Lung microvascular endothelial cell (primary cell): ENCODE measurements at places on chromosomes 2 and 18.

DNA sequence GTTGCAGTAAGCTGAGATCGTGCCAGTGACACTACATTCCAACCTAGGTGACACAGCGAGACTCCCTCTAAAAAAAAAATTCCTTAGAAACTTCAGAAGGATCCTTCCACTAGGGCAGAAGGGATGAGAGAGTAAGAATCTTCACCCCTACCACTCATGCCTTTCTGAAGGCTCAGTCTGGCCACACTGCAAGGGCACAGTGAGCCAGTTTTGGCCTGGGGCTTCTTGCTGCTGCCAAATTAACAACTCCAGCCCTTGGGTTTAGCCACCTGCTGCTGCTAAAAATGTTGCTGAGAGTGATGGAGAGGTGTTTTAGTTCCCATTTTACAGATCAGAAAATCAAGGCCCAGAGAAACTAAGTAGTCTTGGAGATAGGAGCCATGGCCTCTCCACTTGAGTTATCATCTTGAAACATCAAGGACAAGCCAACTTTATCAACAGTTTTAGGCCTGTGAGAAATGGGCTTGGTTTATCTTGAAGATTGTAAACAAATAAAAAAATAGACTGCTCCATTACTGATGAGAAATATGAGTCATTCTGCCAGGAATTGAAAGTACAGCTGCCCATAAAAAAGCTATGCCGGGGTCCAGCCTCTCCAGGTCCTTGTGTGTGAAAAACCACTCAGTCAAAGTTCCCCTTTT is 31.9 kb upstream of the CASP8 start:
- DNase-seq, result no peak

DNA sequence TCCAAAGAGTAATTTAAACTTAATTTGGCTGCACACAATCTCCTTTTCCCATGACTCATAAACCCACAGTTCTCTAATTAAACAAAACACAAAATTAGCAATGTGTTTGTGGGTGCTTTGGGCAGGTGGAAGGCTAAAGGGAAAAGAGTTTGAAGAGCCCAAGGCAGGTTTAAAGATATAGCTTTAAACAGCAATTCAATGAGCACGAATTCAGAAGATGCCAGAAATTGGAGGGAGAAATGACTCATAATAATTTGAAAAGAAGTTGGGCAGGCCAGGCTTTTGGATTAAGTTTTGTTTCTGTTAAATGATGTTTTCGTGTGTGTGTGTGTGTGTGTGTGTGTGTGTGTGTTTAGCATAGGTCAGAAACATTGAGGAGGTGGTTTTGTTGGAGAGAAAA is 594.8 kb upstream of the ZEB2 start:
- DNase-seq, result peak; percentile 34

DNA sequence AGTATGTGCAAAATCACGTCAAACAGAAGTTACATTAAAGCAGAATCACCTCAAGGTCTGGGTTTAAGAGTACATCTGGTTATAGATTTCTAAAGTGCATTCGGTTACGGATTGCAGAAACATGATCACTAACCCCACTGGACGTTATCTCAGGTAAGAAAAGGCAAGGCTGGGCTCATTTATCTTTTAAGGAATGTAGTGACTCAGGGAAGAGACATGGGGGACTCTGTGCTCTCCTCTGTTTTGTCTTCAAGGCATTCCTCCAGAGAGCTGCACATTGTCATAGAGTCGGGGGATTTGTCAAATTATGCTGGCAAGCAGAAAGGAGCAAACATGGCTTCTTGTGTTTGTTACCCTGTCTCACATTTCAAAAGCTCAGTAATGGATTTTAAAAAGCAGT is 14.3 kb downstream of the WDSUB1 start:
- DNase-seq, result no peak

DNA sequence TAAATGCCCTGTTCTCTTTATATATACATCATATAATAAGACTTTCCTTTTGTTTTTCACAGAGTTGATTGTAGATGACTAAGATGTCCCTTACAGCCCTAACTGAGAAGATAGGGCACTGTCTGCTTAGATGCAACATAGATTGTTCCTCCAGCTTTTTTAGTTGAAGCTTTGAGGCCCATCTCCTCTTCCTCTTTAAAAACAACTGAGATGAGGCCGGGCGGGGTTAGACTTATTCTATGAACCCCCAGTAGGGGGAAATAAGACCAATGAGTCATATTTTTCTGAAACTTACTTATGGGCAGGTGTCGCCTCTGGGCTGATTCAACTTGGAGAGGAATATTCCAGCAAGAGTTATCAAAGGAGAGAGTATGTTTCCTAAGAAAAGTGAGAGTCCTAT is 84.6 kb downstream of the FBXO15 start:
- no peak for DNase-seq

GRCh38 chr18:23272498-23273232 is 137.4 kb downstream of the CABLES1 start:
- DNase-seq, result no peak

DNA sequence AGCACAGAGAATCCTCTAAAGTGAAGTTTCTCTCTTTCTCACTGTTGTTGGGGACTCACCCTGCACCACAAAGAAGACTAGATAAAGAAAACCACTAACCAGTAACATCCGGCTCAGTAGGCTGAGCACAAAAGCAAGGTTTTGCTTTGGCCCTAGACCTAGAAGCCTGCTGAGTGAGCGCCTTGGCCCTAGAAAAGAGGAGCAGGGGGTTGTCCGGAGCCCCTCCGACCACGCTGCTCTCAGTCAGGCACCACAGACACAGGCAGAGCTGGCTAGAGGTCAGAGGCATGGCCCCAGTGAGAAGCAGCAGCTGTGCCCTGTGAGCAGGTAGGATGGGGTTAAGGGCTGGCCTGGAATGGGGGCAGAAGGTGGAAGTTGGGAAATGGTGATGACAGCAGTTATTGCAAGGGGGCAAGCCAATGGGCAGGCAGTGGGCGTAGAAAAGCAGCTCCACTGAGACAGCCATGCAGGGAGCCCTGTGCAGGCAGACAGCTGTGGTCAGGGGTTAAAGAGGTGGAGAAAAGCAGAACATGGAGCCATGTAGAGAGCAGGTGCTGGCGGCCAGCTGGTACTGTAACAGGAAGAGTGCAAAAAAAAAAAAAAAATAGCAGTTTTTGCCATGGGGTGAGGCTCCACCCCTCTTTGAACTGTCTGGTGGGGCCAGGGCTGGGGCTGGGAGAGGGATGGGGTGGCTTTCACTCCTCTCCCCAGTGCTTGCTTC is 36.9 kb upstream of the SLC14A1 start:
- no peak for DNase-seq

DNA sequence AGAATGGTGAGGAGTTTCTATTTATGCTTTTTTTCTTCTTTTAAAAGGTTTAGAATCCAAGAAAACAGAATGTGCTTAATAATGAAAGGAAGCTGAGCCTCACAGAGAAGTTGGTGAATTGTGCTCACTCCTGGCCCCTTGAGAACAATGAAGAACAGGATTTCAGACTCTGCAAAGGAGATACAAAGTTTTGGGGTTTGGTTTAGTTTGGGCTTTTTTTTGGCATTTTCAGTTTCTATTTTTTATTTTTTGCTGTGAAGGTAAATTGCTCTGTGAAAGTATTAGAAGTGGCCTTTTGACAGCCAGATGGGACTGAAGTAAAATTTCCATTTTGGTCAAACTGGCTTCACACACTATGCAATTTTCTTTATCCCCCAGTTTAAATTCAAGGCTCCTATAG is 247.3 kb upstream of the GYPC start:
- DNase-seq, result no peak

- no peak for DNase-seq
Observed at GRCh38 chr2:46438794-46439193, 40.6 kb upstream of the TMEM247 start.

GRCh38 chr2:238338710-238339394 is 18.5 kb downstream of the TRAF3IP1 start:
- no peak for DNase-seq

DNA sequence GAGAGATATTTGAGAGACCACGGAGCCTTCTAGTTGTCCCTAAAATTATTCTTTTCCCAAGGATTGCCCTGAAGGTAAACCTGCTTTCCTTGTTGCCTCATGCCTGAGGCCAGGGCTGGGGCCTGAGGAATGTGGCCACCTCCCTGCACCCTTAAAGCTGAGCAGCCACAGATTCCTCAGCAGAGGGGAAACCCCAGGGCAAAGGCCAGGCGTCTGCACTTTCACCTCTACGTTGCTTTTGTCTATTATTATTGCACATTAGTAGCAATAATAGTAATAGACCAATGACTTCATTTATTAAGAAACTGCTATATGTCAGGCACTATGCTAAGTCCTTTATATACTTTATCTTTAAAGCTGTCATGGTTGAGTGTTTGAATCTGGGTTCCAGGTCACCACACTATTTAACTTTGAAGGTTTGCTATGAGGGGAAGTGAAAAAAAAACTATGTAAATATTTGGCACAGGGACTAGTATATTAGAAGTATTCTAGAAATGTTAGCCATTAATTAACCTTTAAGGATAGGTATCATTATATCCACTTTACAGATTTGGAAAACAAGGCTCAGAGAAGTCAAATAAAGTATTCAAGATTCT is 104.2 kb downstream of the LRRC30 start:
- no peak for DNase-seq

GRCh38 chr18:54203914-54204313 is 20.6 kb downstream of the MBD2 start:
- DNase-seq, result no peak

- no peak for DNase-seq
Observed at GRCh38 chr2:68023904-68024303, 38.9 kb downstream of the C1D start.

DNA sequence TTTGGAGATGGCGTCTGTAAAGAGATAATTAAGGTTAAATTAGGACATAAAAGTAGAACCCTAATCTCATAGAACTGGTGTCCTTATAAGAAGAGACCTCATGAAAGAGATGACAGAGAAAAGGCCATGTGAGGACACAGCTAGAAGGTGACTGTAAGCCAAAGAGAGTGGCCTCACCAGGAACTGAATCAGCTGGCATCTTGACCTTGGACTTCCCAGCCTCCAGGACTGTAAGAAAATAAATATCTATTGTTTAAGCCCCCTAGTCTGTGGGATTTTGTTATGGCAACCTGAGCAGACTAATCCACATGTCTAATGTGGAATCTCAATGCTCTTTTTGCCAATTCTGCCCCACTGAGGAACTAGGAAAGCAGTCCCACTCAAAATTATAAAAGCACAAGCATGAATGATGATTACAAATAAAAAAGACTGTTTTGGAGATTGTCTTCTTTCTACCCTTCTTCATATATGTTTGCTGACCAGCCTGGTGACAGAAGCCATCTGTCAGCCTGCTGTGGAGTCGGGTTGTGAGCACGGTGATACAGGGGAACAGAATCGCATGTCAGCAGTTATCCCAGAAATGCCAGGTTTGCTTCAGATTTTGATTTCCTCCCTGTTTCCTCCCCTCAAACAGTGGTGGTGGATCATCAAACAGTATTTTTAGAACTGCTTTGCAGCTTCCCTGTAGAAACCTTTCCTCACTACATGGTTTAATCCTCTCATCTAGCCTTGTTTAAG is 54.2 kb downstream of the INPP4A start:
- DNase-seq, result peak; percentile 51

- DNase-seq, result no peak
Observed at GRCh38 chr18:37570336-37570930, 4.8 kb upstream of the CELF4 start.

DNA sequence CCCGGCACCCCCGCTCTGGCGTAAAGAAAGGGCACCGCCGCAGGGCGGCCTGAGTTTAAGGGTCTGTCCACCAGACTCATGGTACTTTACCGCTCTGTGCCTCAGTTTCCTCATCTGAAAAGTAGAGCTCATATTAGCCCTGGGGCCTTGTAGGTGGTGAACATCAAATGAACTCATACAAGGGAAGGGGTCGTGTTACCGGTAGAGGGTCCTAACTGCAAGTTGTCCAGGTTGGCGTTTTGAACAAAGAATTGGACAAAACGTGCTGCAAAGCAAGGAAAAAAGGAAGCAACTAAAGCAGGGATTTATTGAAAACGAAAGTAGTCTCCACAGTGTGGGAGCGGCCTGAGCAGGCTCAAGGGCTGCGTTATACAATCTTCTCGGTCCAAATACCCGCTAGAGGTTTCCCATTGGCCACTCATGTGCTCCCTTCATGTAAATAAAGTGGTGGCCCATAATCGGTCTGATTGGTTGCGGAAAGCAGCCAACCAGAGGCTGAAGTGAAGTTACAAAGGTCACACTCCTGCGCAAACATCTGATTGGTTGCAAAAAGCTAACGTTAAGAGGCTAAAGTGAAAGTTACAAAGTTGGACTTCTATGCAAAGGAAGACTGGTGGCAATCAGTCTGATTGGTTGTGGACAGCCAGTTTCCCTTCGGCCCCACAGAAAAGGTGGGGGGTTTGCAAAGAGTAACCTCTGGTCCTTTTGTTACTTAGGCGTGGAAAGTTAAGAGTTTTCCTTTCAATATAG is 80.7 kb upstream of the LDLRAD4 start:
- DNase-seq, result peak; percentile 68

DNA sequence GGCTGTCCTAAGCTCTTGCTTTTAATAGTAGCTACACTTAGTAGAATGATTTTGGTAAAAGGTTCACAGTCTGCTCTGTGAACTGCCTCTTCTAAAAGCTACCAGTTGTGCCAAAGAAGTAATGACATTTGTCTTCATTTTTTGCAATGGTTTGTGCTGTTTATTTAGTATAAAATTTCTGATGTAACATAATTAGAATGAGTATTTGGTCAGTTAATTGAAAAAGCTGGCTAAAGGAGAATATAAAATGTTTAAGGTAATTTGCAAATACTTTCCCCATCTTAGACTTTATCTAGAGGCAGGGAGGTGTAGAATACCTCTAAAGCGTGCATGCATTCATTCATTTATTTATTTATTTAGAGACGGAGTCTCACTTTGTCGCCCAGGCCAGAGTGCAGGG is 71.3 kb downstream of the PHLPP1 start:
- DNase-seq, result no peak

- DNase-seq, result no peak
Observed at GRCh38 chr2:189045836-189046235, 71.7 kb downstream of the COL3A1 start.

DNA sequence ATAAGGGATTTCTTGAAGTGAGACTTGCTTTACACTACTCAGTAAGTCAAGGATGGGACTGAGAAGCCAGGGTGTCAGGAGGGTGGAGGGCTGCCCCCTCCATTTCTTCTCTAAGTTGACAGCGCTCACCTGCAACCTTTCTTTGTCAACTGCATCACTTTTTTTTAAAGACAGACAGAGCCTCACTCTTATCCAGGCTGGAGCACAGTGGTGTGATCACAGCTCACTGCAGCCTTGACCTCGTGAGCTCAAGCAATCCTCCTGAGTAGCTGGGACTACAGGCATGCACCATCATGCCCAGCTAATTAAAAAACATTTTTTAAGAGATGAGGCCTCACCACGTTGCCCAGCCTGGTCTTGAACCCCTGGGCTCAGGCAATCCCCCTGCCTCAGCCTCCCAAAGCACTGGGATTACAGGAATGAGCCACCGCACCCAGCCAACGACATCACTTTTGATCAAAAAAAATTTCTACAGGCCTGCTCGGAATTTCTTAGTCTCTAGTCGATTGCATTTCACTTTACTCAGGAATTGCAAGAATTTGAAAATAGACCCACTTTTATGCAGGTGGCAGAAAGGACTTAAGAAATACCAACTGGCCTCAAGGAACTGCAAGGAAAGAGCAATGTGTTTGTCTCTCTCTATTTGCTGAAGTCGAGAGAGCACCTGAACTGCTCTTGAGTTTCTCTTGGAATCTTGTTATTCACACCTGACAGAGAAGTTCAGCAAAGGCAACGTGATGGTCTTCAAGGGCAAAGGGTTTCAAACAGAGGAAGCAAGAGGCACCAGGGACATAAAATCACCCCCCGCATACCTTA is 101.4 kb downstream of the MYOM1 start:
- no peak for DNase-seq
